ENCODE measurements at places on chromosomes 7 and 10.

- DNase-seq = no peak
Measured at GRCh38 chr7:45189151-45189970, 31.8 kb downstream of the RAMP3 start.

DNA sequence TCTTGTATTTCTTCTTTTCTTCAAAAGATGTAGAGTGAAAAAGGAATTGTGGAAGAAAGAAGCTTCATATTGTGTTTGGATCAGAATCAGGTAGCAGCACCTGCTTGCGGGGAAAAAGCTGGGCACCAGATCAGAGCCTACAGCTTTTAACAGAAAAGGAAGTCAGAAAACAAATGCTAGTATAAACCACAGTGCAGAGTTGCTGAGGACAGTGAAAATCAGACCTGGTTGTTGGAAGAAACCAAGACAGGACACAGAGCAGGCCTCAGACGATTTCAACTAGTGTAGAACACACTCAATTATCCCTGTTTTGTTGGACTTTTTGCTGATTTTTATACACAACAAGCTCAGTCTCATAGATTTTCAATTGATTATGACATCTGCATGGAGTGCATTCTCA, 221.4 kb downstream of the PTN start:
- DNase-seq = no peak

DNA sequence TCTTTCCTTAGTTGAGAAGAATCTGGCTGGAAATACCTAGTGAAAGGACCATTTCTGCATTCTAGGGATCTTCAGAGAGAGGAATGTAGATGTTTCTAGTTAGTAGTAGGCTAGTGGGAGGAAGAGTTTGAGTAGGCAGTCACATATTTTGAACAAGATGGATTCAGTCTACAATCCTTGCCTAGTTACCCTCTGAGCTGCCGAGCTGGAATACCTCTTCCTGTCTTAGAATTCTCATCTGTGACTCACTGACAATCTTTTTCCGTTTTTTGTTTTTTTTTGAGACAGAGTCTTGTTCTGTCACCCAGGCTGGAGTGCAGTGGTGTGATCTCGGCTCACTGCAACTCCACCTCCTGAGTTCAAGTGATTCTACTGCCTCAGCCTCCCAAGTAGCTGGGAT, 30.7 kb upstream of the PLPP4 start:
- DNase-seq = no peak

DNA sequence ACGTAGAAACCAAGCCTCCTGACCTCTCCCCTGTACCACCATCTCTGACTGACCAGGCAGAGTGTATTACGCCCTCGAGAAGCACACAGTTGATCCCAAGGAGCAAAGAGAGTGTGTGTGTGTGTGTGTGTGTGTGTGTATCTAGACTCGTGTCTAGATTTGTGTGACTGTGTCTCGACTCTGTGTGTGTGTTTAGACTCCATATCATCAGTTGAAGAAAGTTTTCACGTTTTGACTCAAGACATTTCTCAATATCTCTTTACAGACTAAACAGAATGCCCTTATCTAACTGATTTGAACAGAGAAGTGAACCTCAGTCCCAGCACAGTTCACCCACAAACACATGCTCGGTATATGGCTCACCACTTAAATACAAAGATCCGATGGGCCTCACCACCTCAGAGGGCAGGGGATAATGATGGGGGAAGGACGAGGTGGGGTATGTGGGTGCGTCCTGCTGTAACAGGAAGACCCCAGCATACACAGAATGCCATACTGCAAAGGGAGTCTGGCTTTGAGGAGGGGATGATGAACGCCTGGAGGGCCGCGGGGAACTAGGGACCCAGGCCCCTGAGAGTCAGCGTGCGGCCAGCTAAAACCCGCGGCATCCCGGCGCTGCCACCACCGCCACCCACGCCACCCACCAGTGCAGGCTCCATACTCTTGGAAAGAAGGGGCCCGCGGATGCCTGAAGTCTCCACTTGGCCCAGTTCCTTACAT, 780 bp downstream of the ALDH18A1 start:
- DNase-seq = peak; percentile 22

- DNase-seq = no peak
Measured at GRCh38 chr10:68992636-68993440, 4.2 kb downstream of the KIFBP start.

DNA sequence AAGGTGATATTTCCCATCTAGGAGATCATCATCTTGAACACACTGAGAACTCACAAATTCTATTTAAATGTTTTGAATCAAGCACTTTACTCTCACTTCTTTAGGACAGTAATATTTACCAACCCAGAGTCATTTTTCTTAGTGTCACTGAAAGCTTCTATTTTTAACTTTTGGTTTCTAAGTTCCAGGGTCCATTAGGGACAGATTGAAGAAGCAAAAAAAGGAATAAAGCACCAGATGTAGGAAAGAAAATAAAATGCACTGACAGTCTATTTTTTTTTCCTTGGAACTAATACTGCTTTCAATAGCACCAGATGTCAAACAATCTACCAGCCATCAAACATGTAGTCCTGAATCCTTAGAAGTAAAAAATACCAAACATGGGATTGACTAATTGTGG, 526.7 kb upstream of the LRRN3 start:
- DNase-seq = no peak

GRCh38 chr10:62025901-62026879, 124.7 kb downstream of the ARID5B start:
- no peak for DNase-seq

DNA sequence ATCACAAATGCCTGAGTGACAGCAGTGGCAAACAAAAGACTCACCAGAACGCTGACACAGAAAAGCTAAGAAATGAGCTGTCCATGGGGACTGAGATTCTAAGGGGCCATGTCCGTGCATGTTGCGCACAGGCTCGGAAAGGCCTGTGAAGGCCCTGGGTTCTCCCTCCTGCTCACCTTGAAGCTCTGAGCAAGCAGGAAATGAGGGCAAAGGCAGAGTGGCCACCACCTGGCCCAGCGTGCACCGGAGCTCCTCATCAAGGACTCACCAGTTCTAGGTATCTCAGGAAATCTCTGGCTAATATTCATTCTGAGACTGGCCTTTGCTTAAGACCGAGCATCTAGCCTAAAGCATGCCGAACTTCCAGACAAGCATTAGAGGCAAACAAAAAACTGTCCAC, 52.7 kb downstream of the MAD1L1 start:
- no peak for DNase-seq

GRCh38 chr7:8436965-8437364, 3.6 kb downstream of the NXPH1 start:
- peak; percentile 78 for DNase-seq

DNA sequence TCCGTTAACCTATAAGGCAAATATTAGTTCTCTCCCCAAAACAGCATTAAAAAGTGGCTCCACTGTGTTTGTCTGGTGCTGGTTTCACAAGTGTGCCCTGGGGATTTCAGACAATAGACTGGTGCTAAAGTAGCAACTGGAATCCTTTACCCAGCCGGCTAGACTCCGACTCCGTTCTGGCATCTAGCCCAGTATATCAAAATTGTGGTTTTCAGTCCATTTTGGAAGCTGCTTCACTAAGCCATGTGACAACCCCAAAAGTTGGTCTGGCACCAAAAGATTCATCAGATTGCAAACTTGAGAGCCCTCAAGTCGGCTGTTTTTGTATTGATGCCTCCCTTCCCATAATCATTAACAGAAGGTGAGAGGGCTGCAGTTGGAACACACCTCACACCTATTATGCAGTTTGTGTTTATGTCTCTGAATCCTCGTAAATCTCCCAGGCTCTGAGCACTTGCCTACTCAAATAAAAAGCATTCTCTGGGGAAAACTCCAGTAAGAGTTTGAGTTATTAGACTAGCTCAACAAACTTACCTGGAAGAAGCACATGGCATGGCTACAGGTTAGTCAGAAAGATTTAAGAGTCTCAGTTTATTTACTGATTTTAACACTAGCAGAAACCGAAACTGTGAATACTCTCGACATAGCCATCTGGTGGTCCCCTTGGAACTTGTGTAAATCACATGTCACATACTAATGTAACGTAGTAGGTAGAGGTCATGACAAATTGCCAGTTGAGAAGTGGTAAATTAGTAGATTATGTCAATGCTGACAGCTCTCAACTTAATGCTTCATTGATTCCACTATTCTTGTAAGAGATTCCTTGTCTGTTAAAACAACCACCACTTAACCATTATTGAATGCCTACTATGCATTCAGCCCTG, 14.8 kb upstream of the WNT16 start:
- DNase-seq = no peak

DNA sequence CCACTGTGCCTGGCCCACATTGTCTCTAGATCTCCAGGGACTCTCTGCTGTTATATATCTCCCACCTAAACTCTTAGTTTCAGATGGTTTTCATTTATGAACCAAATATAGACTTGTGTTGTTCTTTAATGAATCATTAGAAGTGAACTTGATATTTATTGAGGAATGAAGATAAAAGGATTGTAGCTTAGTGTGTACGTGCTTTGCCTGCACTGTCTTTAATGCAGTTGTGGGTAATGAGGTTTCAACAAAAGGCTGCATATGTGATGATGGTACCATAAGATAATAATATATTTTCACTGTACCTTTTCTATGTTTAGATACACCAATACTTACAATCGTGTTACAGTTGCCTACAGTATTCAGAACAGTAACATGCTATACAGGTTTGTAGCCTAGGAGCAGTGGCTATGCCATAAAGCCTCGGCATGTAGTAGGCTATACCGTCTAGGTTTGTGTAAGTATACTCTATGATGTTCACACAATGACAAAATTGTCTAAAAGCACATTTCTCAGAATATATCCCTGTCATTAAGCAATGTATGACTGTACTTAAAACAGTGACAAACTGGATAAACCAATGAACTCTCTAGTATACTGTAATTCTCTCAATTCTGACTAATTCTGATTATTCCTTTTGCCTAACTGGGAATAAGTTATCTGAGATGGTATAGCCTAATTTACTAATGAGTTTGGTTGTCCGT, 25.2 kb downstream of the VCL start:
- DNase-seq = no peak

- DNase-seq = no peak
Measured at GRCh38 chr7:7104314-7104698, 78.0 kb upstream of the C1GALT1 start.

GRCh38 chr7:32163141-32163806, 93.1 kb upstream of the PDE1C start:
- no peak for DNase-seq

GRCh38 chr7:10708447-10708846, 265.2 kb upstream of the PHF14 start:
- DNase-seq = peak; percentile 68

GRCh38 chr10:32232378-32232777, 114.6 kb downstream of the EPC1 start:
- no peak for DNase-seq

- peak; percentile 66 for DNase-seq
Measured at GRCh38 chr7:135930565-135931461, 46.3 kb downstream of the MTPN start.

- peak; percentile 81 for DNase-seq
Measured at GRCh38 chr7:8418629-8419245, 14.7 kb upstream of the NXPH1 start.

- no peak for DNase-seq
Measured at GRCh38 chr10:125155101-125155500, 5.3 kb downstream of the CTBP2 start.

GRCh38 chr10:107545717-107546116, 381.2 kb upstream of the SORCS1 start:
- peak; percentile 68 for DNase-seq

DNA sequence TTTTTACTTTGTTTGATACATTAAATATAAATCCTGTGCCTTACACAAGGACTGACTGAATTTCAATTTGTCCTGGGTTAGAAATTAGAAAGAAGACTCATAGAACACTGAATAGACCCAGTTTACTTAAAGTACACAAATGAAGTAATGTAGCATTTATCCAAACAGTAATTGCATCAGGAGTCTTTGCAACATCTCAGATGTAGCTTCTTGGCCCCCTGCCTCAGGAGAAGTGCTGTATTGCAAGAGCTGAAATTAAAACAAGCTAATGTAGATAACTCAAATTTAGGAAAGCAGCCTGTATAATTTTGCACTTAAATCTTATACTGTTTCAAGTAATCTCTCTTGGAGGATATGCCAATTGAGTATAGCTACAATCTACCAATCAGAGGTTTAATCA, 54.3 kb upstream of the KCND2 start:
- DNase-seq = no peak

DNA sequence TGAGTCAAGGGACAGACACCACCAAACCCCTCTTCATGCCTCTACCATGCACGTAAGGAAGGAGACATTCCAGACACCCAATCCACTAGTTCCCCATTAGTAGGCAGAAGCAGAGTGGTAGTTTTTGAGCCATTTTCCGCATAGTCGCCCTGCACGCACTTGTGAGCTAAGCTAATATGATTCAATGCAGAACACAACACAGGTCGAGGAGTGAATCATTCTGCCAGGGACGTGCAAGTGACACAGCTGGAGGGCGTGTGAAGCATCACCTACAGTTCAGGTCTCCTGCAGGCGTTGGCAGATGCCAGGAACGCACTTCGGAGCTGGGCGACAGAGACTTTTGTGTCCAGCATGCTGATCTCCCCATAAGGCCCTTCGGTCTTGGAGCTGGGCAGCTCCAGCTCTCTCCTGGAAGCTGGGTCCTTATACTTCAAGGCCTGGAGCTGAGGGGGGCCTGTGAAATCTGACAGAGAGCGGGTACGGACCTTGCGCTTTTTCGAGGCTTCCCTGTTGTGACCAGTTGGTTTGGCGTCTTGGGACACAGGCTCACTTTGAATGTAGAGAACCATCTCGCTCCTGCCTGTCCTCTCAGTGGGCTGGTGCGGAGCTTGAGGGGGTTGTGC, 102.4 kb downstream of the SVIL start:
- DNase-seq = no peak

DNA sequence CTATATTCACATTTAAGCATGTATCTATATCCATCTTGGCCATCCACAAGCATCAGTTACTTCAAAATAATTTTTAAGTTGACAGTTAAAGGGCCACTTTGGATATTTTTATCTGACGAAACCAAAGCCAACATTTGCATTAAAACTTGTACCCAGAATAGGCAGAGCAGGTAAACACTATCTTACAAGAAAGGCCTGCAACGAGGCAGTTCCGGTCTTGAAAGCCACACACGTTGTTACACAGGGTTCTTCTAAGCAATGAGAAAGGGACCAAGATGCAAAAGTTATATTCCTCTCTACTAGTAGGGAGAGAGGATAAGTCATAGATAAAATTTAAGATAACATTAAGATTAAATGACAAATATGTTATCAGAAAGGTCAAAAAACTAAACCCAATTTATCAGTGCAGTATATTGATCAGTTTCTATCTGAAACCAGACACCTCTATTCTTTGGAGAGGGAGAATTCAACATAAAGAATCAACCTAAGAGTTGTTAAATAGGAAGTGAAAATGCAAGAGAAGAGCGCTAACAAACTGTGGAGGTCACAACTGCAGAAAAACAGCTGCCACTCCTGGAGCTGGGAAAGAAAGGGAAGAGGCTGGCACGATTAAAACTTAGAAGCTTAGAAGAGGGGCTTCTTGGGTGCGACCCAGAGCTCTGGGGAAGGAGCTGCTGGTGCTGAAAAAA, 701.3 kb downstream of the TNS3 start:
- DNase-seq = no peak

Measured in BE2C (cell line).